Substantia nigra (tissue), 51 donors: ENCODE measurements at places on chromosomes 13 and 19.

DNA sequence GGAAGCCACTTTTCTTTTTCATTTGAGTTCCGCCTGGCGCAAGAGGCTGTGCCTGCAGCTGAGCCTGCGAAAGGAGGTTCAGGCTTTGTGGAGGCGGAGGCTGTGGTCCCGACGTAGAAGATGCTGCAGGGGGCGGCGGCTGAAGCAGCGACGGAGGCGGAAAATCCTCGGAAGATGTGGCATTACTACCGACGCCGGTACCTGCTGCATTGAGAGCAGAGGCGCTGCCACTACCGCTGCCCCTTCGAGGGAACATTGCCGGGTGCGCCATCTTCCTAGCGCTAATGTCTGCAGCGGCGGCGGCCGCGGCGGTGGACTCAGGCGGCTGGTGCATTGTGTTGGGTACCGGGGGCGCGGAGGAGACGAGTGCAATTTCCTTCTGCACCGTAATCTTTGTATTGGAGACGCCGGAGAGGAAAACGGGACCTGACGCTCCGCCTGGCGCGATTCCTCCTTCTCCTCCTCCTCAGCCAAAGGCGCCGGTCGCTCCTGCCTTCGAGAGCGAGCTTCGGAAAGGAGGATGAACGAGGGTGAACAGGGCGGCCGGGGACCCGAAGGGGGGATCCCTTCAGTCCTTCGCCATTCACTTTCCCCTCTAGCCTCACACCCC, at the start of gene TSC22D1:
Gene TSC22D1, minus strand, starts transcription at position 590 of the 610 bp plus-strand sequence. Its CDS starts 256 bp downstream, at position 334.
- DNase-seq = peak; percentile 48

- DNase-seq = no peak
Observed at GRCh38 chr19:35897706-35898451, 2.5 kb downstream of the NFKBID start.

GRCh38 chr13:107585469-107586180, 629.7 kb downstream of the LIG4 start:
- DNase-seq = no peak

GRCh38 chr19:8922591-8922990, 87.6 kb downstream of the MUC16 start:
- DNase-seq = no peak

DNA sequence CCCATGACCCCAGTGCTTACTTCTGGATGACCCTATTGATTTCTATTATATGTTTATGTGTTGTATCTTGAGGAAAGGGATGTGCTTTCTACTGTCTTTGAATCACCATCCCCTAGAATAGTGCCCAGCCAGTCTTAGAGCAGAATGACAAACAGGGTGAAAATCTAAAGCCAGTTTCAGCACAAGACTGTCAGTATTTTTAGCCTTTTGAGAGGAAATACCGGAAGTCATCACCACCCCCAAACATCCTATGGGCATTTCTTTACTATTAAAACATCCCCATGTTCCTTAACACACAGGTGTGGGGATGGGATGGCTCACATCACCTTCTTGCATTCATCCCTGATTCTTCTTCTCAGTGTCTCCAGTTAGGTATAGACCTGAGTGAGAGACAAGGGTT, 52.1 kb upstream of the UBE2L5 start:
- no peak for DNase-seq

DNA sequence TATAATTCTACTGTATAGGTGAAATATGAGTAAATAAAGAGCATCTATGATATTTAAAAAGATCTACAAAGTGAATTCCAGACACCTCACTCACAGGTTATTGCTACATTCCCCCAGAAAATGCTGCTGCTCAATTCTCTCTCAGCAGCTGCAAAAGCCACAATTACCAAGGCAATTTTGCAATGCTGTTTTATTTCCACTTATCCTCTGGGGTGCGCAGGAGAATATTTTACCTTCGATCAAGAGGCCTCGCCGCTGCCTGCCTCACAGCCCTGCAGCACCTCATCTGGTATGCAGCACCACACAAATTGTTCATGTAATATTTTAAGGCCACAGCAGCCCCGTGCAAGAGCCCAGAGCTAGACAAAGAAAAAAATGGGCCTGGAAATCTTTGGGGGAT, 333.2 kb downstream of the DNAJC15 start:
- DNase-seq = no peak

DNA sequence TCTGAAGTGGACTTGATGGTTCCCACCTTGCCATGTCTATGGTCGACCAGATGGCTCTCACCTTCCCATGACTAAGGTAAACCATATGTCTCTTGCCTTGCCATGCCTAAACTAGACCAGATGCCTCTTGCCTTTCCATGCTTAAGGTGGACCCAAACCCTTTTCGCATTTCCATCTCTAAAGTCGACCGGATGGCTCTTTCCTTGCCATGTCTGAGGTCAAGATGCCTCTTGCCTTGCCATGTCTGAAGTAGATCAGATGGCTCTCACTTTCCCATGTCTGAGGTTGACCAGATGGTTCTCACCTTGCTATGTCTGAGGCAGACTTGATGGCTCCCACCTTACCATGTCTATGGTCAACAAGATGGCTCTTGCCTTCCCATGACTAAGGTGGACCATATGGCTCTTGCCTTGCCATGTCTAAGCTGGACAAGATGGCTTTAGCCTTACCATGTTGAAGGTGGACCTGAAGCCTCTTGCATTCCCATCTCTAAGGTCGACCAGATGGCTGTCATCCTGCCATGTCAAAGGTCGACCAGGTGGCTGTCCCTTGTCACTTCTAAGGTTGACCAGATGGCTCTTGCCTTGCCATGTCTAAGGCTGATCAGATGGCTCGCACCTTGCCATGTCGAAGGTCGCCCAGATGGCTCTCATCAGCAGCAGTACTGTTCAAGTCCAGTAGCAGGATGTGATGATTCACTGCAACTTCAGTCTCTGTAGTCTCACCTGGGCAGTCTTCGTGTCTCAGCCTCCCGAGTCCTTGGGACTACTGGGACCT, 1439.4 kb downstream of the UQCRFS1 start:
- DNase-seq = no peak

DNA sequence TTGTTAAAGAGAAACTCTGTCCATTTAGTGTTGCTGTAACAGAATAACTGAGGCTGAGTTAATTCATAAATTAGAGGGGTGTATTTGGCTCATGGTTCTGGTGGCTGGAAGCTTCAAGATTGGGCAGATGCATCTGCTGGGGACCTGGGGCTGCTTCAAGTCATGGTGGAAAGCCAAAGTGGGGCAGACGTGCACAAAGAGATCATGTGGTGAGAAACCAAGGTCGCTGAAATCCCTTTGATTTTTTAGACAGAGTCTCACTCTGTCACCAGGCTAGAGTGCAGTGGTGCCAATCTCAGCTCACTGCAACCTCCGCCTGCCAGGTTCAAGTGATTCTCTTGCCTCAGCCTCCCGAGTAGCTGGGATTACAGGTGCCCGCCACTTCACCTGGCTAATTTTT, 46.0 kb downstream of the RCBTB2 start:
- DNase-seq = no peak

GRCh38 chr13:50104493-50104892, 89.2 kb downstream of the KCNRG start:
- DNase-seq = no peak

- no peak for DNase-seq
Observed at GRCh38 chr19:48991011-48991609, 2.0 kb downstream of the GYS1 start.

GRCh38 chr13:97537110-97537509, 103.1 kb downstream of the RAP2A start:
- DNase-seq = no peak

DNA sequence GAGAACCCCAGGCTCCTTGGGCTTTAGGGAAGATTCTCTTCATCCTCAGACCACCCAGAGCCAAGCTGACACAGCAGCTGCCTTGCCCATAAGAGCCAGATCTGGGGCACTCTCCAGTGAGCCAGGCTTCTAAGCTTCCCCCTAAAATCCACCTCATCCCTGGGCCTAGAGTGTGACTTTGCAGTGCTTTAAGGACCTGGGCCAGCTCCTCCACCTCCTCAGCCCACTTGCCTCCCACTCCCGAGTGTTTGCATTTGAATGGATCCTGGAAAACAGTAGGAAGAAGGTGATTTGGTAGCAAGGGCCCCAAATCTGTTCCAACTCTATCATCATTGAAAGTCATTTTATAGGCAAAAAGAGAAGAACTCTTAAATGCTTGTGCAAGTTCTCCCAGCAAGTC, 108.7 kb upstream of the UBL3 start:
- no peak for DNase-seq

DNA sequence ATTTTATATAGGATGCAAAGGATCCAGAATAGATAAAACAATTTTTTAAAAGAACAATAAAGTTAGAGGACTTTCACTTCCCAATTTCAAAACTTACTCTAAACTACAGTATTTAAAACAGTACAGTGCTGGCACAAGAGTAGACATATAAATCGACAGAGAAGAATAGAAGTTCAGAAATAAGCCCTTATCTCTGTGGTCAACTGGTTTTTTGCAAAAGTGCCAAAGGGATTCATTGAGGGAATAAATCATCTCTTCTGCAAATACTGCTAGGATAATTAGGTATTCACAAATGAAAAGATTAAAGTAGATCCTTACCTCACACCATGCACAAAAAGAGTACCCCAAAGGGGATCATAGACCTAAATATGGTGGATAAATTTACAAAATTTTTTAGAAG, 431.0 kb upstream of the HTR2A start:
- DNase-seq = no peak

DNA sequence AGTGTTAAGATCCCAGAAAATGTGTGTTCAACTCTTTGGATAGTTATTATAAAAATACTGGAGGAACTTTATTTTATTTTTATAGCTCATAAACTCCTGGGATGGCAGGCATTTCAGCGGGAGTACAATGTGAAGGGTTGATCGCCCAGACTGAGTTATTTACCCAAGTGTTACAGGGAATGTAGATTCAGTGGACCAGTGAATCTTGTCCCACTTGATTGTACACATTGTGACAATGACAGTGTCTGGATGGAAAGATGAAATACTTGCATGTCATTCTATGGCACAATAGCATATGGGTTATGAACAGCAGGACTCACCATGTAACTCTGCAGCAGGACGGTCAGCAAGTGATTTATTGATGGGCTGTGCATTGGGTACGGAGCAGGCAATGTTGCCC, 20.3 kb downstream of the OLFM4 start:
- no peak for DNase-seq
